ENCODE measurements at places on chromosomes 12 and 14.

DNA sequence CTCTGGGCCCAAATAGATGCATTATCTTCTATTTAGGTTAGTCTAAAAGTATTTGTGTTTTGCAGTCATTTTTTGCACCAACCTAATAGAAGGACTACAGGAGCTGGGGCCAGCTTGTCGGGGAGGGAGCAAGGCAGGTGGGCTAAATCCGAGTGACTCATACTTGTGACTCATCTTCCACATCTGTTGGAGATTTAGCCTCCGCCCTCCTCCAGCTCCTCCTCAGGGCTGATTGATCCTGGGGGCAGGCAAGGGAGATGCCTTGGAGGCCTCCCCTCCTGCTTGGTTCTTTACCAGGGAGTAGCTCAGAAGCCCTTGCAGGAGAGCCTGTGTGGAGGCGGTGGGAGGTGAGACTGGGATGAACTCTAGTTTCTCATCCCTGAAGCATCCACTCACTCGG is 27.9 kb downstream of the RHOF start:
- no peak for DNase-seq
- peaks cover 3% of the 10 kb centered on the region for H3K36me3 ChIP-seq
- no peak overlapping the region for H3K27ac ChIP-seq

- DNase-seq, result no peak
- H3K36me3 ChIP-seq, result no peaks in the 10 kb centered on the region
- H3K4me3 ChIP-seq, result no peak overlapping the region
- H3K27me3 ChIP-seq, result no peaks in the 10 kb centered on the region
- H3K4me1 ChIP-seq, result peaks cover 19% of the 10 kb centered on the region
Measured at GRCh38 chr12:11724888-11725311, 75.4 kb downstream of the ETV6 start.

DNA sequence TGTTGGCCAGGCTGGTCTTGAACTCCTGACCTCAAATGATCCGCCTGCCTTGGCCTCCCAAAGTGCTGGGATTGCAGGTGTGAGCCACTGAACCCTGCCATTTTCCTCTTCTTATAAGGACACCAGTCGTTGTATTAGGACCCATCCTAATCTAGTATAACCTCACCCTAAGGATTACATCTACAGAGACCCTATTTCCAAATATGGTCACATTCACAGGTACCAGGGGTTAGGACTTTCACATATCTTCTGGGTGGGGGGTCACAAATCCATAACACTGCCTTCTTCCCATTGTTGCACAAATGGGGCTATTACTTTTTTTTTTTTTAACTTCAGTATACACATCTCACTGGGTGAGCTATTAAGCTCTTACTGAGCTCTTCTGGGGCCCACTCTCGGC is 38.6 kb downstream of the ARF6 start:
- H3K27ac ChIP-seq, result no peak overlapping the region
- H3K4me3 ChIP-seq, result no peak overlapping the region
- H3K4me1 ChIP-seq, result no peaks in the 10 kb centered on the region

DNA sequence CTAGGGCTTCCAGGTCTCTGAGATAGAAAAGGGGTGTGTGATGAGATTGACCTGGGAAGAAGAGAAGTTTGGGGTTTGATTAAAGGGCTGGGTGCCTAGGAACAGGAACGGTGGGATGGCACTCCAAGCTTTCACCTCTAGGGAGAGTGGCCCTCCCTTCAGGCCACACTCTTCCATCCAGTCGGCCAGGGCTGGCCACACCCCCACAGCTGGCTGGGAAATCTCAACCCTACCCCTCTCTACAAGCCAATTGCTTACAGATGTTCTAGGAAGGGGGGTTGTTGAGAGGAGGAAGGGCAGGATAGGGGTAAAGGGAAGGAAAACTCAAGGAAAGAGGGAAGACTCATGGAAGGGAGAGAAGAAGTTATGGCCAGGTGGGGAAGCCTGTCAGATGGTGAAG is 6.6 kb upstream of the ITGA5 start:
- H3K4me3 ChIP-seq, result no peak overlapping the region
- peaks cover 2% of the 10 kb centered on the region for H3K4me1 ChIP-seq
- no peaks in the 10 kb centered on the region for H3K36me3 ChIP-seq
- H3K27ac ChIP-seq, result no peak overlapping the region
- DNase-seq, result no peak

Data from neural crest cell (in vitro differentiated cells).